Activated CD8-positive, alpha-beta memory T cell treated with anti-CD3 and anti-CD28 coated beads for 48 hours (primary cell): ENCODE measurements at places on chromosomes 11 and 22.

DNA sequence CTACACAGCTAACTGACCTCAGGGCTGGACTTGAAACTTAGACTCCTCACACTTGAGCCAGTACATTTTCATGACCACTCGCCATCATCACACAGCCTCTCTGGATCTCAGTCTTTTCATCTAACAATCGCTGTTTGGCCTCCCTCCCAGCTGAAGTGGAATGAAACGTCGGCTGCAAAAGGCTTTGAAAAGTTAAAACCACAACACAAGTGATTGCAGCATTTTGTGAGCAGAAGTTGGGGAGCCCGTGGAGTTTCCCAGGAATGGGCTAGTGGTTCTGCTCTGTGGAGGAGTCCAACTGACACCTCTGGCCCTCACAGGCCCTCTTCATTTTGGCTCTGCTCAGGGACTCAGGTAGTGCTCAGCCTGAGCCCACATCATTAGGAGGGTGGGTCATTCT, 35.9 kb upstream of the TRIM29 start:
- no peak for DNase-seq

GRCh38 chr22:37552524-37553163, 7.6 kb upstream of the CDC42EP1 start:
- no peak for DNase-seq

DNA sequence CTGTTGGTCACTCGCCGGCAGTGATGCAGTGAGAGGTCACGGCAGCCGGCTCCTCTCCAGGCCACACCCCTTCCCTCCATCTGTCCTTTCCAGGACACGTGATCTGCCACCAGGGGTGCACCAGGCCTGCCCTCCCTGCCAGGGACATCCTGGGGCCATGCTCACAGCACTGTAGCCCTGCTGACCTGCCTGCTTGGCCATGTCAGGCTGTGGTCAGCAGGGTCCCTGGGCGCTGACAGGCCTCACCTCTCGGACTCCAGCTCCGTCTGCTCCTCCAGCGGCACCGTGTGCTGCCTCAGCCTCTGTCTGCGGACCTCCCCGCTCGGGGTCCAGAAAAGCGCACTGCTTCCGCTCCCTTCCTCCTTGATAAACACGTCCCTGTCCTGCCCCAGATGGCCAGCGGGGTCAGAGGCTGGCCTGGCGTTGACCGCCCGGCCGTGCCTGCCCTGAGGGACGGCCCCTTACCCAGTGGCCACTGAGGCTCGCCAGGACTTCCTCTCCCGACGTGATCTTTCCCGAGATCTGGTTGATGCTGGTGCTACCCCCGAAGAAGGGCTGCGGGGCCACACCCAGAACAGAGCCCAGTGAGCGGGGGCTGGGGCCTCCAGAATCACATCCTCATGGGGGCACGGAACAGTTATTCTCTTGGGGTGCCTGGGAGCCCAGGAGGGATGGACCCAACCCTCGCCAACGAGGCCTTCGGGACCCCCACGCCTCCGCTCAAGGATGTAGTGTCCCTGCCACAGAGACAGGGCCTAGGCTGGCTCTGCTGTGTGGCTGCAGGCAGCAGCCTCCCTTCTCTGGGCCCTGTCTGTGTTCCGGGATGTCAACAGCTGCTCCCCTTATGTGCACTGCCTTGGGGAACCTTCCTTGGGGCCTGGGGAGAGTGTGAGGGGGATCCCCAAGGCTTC, 36.3 kb upstream of the CARS1 start:
- DNase-seq = no peak

- DNase-seq = no peak
These were observed 131.2 kb upstream of the MTMR2 start for GRCh38 chr11:96054870-96055705.

DNA sequence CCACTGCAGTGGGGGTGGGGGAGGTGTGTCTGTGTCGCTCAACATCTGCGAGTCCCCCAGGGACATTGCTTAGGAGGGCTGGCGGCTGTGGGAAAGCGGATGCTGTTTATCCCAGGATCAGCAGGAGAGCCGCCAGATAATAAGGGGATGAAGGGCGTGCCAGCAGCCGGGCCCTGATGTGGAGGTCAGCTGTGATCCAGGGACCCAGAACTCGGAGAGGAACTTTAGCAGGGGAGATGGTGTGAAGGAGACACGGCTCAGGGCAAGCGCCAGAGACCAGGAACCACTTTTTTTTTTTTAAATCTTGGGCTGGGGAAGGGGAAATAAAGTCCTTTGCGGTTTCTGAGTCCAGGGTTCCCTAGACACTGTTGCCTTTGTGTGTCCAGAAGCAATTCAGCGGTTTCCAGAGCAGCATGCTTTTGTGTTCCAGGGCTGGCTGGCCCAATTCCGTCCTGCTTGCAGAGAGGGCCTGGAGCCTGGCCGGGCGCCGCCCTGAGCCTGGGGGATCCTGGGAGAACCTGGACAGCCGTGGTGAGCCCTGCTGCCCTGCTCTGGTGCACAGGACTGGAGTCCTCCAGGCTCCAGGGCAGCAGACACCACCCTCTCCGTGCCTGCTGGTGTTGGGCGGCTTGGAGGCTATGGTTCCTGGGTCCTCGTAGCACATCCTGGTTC, at the start of gene GRAMD4:
Gene GRAMD4, plus strand, starts transcription at position 557 of the 672 bp plus-strand sequence. CDS start 6,414 bp downstream, outside the sequence.
- no peak for DNase-seq

GRCh38 chr11:79467761-79468160, 26.9 kb upstream of the TENM4 start:
- no peak for DNase-seq

DNA sequence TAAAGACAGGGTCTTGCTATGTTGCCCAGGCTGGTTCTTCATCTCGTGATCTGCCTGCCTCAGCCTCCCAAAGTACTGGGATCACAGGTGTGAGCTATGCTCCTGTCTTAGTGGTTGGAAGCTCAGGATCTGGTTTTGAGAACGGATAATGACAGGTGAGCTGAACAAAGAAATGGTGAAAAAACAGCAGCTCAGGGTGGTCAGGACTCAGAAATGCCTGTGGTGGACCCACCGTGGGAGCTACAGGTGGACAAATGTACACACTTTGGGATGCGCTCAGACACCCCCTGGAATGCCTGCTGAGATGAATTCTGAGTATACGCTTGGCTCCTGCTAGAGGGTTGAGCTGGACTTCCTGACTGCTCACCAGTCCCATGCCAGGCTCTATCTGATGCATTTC, 9.5 kb downstream of the RFPL1 start:
- DNase-seq = no peak
